Right kidney (tissue), 9 donors: ENCODE measurements at places on chromosomes 3 and 15.

GRCh38 chr15:31799715-31800321 is 230.5 kb upstream of the CHRNA7 start:
- DNase-seq = no peak

GRCh38 chr3:127107002-127107401 is 85.9 kb upstream of the PRR23E start:
- no peak for DNase-seq

- no peak for DNase-seq
Observed at GRCh38 chr3:189132839-189133238, 38.9 kb upstream of the TPRG1 start.

- no peak for DNase-seq
Observed at GRCh38 chr15:34993877-34994276, 5.8 kb upstream of the ZNF770 start.

DNA sequence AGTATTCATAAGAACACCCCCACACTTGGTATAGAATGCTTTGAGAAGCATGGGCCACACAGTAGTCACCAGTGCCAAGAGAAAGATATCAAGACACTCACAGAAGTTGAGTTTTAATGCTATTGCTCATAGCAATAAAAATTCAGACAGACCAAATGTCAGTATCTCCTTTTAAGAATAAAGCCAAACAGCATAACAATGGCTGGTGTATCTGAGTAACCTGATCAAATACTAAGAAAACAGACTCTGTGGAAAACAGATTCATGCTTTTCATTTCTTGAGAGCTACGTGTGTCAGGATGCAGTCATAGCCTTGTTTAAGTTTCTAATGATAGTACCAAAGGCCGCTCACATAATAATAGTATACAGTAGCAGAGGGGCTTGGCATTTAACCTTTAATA is 778.5 kb downstream of the MECOM start:
- DNase-seq = no peak

DNA sequence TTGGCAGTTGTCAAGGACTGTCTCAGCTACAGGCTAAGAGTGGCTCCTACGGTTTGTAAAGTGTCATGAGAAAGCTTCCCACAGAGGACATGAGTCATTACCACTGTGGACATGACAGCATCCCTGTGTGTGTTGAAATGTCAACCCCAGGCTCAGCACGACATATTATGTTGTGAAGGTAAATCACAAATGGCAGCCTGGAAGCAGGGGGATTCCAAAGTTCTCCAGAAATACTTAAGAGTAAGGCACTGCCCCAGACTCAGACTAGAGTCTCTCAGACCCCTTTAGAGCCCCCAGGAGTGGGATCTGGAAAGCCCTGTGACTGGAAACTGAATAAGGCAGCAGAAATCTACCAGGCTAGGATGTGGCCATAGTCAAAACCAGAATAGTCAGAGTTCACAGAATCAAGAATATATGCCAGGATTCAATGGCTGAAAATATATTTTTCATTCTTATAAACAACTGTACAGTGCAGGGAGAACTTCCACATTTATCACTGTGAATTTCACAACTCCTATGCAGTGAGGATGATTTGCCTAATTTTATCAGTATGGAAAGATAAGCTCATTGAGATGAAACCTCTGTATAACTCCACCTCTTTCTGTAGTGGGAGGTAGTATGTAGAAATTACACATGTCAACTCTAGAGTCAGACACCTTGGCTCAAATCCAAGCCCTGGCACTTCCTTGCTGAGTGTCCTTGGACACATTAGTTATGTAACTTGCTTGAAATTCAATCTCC is 237.1 kb upstream of the CFAP20DC start:
- no peak for DNase-seq

- DNase-seq = no peak
Observed at GRCh38 chr3:129503471-129504291, 24.8 kb upstream of the RHO start.

DNA sequence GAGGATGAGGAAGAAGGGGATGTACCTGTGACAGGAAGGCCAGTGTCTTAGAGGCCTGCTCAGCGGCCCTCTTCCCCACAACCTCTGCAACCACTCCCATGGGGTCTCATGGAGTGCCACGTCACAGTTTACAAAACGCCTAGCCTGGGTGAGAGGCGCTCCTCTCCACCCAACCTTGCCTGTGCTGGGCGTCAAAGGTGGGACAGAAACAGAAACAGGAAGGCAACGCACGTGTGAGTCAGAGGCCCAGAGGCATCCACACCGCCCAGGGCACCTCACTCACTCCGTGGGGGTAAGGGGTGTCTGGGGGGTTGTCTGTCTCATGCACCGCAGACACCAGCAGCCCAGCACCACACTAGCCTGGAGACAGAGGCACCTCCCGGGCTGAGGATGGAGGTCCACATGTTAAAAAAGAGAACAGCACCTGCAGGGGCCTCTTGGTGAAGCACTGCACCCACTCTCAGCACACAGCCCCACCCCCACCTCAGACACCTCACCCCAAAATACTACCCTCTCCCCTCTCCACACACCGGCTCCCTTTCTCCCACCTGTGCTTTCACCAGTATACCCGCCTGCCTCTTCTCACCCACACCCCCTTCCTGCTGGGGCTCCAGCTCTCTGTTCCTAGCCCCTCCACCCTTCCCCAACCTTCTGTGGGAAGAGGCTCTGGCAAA is 4.7 kb upstream of the CALML4 start:
- no peak for DNase-seq

DNA sequence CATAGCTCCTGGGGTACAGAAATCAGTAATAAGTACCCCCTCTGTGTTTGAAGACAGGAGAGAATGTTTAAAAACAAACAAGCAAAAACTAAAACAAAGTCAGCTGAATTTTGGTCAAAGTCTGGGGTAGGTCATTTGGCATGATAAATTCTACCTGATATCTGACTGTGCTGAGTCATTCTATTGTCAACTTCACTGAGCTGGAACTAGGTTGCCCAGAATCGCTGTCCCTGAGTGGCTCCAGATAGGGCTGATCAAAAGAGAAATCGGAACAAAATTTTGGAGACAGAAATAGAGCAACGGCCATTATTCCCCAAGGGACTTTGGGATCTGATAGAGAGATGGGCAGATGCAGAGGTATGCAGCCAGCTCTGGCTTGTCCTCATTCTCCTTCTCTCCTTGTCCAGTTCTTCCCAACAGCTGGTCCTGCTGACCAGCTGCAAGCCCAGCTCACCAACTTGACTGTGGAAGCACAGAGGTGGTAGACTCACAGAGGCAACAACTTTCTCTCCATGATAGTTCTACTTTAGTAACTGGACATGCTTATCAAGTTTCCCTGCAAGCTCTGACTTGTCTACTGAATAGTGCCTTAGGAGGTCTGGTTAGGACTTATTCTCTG is 57.3 kb upstream of the MYRIP start:
- no peak for DNase-seq

DNA sequence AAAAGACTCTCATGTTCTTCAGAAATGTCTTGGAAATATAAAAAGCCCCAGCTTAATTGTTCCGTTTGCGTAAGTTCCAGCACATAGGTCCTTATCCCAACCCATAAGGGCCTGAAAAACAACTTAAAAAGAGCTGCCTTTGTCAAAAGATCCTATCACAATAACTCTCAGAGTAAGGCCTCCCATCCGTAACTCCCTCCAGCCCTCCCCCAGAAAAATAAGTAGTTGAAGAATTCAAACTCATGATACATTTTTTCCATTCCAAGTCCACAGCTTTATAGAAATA is 38.0 kb upstream of the SECISBP2L start:
- no peak for DNase-seq

DNA sequence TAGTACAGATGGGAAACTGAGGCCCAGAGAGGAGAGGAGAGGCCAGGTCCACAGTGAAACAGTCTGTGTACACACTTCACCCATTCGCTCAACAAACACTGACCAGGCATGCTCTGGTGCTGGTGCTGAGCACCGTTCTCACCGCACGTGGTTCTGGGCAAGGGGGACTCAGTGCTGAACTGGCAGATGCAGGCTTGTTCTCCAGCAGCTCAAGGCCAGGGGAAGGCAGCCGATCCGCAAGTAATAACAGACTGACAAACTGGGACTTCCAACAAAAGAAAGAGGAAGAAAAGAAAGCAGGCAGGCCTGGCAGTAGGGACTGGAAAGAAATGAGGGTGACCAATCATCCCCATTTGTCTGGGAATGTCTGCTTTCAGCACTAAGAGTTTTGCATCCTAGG is 25.6 kb upstream of the LINGO1 start:
- DNase-seq = no peak

DNA sequence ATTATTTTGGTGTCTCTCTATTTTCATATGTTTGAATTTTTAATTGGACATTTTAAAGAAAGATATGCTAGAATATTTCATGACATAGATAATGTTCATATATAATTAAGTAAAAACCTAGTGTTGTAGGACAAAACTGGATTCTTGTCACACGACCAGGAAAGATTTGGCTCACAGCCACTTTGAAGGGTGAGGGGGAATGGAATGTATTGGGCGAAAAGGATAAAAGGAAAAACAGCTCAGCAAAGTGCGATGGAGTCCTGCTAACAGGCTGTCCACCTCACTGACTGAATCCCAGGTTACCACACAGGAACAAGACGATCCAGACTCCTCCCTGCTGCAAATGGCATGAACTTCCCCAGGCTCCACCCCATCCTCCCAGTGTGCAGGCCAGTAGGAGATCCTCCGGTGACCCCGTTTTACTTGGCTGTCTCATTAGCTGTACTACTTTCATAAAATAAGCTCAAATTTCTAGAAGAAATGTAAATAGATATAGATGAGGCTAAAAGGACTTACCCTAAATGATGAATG is 186.2 kb downstream of the CD47 start:
- DNase-seq = no peak

- DNase-seq = no peak
Observed at GRCh38 chr3:50230104-50230793, 5.8 kb upstream of the GNAI2 start.

DNA sequence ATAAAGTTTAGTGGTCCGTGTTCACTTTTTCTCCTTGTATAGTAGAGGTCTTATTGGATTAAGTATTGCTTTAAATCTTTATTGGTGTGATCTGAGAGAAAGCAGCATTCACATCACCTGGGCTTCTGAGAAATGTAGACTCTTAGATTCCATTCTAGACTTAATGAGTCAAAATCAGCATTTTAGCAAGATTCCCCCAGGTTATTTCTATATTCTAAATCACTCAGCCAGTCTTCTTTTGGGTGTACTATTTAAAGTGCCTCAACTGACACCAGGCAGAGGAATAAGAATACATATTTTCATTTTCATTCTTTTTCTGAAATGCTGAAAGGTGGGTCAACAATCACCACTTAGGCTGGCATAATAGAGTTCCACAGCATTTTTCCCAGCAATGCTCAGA is 481.7 kb downstream of the TUSC7 start:
- no peak for DNase-seq

- no peak for DNase-seq
Observed at GRCh38 chr15:74775132-74775562, 6.7 kb upstream of the CSK start.

DNA sequence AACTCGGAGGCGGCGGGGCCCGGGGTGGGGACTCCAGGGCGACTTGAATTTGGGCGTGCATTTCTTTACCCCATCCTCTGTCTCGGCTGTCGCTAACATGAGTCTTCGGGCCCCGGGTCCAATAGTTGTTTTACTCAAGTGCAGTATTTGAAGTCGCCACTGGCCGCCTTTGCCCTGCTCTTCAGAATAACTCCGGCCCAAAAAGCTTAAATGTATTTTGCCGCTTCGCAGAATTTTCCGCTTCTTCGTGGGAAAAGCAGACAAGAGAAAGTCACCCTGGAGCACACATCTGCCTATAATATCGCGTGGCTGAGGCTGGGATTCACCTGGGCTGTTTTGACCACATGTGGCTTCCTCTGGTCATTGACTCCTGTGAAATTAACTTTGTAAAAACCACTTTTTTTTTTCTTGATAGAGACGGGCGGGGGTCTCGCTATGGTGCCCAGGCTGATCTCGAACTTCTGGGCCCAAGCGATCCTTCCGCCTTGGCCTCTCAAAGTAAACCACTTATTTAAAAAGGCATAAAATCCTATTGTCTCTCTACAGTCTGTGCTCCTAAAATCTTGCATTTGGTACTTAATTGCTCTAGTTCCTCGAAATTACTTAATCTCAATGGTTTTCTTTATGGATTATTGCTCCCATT is 676 bp downstream of the CNOT10 start:
- DNase-seq = no peak

DNA sequence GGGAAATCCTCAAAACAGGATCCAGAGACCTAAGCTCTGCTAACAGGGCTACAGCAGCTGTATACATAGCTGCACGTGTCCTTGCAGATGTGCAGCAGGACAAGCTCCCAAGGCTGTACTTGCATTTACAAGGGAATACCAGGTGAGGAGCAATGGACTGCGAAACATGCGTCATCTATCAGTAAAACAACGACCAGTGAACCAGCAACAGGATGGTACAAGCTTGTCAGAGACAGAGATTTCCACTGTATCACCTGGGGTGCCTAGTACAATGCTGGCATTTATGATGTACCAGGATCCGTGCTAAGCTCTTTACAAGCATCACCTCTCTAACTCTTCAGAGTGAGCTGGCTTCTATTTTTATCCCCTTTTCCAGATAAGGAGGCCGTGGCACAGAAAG is 227.3 kb downstream of the FOXP1 start:
- DNase-seq = no peak

- DNase-seq = no peak
Observed at GRCh38 chr3:20250786-20251185, 64.8 kb upstream of the SGO1 start.

DNA sequence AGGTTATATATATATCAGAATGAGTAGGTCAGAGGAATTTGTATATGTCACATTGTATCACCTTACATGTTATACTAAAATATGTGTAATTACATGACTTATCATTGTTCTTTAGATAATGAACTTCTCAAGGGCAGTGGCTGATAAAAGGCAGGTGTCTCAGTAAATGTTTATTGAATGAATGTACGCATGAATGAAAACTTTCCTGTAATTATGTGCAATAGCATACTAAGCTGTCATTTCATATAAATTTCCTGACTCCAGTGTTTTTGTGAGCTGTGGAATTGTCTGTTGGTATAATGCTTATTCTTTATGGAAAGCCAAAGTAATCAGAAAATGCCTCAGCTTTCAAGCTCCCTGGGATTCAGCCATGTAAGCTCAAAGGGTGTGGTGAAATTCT is 4.2 kb downstream of the TBC1D23 start:
- no peak for DNase-seq

GRCh38 chr15:101411085-101411484 is 78.4 kb downstream of the PCSK6 start:
- DNase-seq = no peak

DNA sequence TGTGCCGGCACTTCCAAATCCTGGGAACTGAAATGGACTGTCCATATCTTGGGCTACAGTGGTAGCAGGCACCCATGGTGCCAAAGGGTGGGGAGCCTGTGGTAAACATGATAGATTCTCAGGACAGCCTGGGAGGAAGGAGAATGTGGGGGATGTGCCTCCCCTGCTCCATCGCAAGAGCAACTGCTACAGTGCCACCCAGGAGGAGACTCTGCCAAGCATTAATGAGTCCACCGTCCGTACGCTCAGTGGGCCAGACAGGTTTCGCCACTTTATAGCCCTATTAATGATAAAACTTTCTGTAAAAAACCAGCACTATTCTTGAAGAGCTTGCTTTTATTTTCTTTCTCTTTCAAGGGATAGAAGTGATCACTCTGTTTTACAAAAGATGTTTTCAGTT is 75.2 kb downstream of the FMN1 start:
- DNase-seq = peak; percentile 36
